DND-41 (cell line): ENCODE measurements at places on chromosomes 3 and 15.

GRCh38 chr3:132573797-132574211 is 23.3 kb upstream of the ACKR4 start:
- DNase-seq: no peak

GRCh38 chr15:28080386-28080785 is 18.7 kb downstream of the OCA2 start:
- no peak for DNase-seq

DNA sequence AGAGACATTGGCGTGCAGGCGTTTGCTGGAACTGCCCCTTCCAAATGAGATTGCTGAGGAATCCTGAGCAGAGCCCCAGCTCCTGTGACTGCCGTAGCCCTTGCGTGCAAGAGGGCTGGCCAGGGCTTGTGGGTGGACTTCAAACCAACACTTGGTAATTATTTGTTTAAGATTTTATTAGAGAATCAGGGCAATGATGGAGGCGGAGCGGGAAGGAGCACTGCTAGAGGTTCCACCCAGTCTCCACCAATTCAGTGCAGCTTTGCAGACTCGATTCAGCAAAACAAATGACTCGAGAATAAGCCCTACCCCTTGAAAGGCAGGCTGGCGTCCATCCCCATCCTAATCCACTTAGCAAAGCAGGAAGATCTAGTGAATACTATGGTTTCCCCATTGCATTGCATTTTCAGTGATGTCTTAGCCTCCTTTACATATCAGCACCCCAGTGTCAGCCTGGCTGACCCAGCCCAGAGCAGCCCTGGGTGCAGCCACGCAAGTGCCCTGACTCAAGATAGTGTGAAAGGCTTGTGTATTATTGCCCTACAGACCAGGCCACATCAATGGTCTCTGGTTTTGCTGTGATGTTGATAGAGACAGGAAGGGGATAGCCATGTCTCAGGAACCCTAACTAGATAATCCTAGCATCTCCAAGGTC is 26.0 kb downstream of the GLDN start:
- no peak for DNase-seq

DNA sequence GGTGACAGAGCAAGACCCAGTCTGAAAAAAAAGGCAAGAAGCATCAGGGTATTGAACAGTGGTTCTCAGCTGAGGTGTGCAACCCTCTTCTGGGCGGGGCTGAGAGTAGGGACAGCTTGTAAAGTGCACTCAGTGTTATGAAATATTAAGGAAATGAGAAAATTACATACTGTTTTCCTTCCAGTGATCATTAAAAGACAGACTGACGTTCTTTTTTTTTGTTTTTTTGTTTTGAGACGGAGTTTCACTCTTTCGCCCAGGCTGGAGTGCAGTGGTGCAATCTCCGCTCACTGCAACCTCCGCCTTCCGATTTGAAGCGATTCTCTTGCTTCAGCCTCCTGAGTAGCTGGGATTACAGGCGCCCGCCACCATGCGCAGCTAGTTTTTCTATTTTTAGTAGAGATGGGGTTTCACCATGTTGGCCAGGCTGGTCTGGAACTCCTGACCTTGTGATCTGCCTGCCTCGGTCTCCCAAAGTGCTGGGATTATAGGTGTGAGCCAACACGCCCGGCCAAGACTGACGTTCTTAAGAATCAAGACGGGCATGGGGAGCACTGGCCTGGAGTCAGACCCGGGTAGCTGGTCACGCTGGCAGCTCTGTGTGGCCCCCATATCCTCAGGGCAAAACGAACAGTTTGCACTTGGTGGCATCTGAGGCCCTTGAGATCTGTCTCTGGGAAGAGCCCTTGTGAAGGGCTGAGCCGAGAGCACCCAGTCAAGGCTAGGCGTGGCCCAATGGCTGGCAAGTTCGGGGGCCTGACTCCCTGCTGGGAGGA is 11.4 kb downstream of the MAN2A2 start:
- DNase-seq: no peak

DNA sequence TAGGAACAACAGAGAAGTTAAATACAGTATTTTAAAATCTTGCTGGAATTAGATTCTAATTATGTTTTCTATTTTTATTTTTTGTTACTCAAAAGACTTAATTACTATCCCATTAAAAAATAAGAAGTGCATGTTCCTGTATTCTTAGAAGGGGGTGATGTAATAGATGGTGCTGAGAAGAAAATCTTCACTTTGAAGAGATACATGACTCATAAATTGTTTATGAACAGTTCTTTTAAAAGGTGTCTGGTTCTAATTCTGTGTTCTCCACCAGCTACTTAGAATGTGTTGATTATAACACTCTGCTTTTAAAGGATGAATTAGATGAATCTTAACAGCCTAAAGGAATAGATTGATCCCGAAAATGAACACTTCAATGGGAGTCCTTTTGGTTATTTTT is 8.2 kb downstream of the RCN2 start:
- DNase-seq: no peak

GRCh38 chr15:31262143-31262530 is 64.5 kb upstream of the KLF13 start:
- no peak for DNase-seq

- no peak for DNase-seq
These were observed 15.9 kb downstream of the ARHGAP31 start for GRCh38 chr3:119310071-119310470.

DNA sequence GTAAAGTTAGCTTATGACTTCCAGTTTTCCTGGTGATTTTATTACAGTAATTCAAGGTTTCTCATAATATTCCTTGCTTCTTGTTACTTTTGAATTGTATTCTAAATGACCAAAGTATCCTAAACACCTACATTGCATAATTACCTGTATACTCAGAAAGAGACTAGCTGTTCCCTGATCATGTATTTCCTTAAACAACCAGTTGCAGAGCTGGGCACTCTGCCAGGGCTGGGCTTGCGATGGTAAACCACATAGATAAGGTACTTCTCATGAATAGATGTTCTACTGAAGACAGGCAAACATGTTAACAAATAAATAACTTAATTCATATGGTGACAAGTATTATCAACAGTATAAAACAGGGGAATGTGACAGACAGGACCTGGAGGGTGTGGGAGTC is 142.3 kb upstream of the WNT5A start:
- no peak for DNase-seq

DNA sequence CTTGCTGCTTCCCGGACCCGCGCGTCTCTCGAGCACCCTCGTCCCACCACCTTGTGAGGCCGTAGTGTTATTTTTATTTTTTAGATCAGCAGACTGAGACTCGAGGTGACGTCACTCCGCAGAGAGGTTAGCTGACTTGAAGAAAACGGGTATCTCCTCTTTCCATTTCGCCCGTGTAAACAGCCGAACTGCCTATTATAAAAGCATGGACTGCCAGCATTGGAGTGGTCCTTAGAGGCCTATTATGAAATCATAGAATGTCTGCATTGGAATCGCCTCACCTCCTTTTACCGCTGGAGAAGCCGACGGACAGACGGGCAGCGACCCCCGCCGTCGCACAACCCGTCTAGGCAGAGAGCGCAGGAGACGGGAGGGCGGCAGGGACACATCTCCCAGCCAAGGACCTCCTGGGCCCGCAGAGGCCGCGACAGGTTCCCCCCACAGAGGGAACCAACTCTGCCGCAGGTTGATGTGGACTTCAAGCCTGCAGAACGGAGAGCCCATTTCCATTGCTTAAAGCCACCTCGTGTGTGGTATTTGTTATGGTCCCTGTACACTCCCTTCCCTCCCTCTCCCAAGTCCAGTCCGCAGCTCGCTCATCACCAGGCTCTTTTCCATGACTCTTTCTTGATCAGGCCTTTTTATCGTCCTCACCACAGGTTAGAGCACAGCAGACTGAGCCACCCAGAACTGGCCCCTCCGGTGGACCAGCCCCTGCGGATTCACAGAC is 540 bp upstream of the PPP1R2 start:
- DNase-seq: no peak

- no peak for DNase-seq
These were observed 101.3 kb downstream of the DPH6 start for GRCh38 chr15:35444557-35445204.

- DNase-seq: no peak
These were observed 123.5 kb upstream of the GOLGA6L4 start for GRCh38 chr15:84112025-84112424.
